Fibroblast of mammary gland (primary cell): ENCODE measurements at places on chromosomes 1 and 21.

- DNase-seq = peak; percentile 15
Observed at GRCh38 chr1:99681583-99681982, 35.7 kb downstream of the PALMD start.

DNA sequence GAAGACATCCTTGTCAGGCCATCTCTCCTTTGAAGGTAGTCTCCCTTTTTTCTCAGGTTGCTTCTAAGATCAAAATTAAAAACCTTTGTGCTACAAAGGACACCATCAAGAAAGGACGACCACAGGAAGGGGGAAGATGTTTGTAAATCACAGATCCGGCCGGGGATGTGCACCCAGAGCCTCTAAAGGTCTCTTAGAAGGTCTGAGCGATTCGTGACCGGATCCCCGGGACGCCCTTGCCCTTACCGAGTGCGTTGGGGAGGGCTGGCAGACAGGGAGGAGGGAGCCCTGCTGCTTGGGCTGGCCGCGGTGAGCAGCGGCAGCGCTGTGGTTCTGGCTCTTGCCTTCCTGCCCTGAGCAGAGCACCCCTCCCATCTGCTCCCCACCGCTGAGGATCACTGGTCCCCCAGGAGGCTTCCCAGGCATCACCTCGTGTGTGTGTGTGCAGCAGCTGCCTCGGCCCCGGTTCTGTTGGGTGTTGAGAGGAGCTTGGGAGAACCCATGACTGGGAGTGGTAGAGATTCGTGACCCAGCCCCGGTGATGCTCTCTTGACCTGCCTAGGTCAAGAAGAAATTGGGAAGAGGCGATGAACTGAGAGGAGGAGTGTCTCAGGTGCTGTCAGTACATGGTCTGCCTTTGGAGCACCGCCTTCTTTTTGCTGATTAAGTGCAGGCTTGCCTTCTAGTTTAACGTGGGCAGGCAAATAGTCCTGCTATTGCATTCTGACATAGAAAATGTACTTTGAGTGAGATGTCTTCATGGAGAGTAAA is 34.5 kb downstream of the AGPAT3 start:
- DNase-seq = no peak

DNA sequence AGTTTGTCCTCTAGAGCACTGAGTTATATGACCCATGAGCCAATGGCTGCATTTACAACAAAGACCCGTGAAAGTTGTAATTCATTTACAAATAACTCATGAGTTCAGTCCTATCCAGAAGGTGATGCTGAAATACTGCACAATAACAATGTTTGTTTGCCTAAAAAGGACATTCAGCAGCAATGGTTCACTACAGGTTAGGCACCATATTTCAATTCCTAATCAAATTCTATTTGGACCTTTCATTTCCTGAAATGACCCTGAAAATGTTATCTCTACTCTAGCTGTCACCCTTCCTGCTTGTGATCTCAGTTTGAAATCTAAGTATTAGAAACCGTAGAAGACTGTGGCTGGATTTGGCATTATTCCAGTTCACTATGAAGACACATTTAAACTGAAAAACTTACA is 191.2 kb upstream of the SAMSN1 start:
- DNase-seq = no peak

GRCh38 chr1:107138166-107138565 is 2.7 kb upstream of the NTNG1 start:
- DNase-seq = no peak

DNA sequence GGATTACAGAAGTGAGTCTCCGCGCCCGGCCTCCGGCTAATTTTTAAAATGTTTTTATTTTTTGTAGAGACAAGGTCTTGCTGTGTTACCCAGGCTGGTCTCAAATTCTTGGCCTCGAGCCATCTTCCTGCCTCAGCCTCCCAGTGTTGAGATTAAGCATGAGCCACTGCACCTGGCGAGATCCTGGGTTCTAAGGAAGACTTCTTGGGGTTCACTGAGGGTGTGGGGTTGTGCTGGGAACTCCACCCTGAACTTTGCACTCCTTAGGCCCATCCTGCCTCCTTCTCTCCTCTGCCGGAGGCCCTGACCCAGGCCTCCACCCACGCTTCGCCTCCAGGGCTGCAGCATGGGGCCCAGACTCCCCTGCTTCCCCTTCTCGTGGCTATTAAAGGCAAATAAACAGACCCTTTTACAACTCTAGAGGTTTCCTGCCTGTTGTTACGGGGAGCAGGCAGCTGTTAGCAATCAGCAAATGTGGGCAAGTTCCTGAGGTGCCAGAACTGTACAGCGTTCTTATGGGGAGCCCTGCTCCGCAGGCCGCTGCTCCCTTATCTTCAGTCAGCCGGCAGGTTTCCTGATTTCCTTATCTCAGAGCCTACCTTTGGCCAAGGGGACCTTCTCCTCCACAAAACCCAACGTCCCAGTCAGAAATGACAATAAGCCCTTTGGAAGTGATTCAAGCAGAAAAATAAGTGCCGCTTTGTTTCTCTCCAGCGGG is 41.0 kb upstream of the LIN9 start:
- DNase-seq = no peak

DNA sequence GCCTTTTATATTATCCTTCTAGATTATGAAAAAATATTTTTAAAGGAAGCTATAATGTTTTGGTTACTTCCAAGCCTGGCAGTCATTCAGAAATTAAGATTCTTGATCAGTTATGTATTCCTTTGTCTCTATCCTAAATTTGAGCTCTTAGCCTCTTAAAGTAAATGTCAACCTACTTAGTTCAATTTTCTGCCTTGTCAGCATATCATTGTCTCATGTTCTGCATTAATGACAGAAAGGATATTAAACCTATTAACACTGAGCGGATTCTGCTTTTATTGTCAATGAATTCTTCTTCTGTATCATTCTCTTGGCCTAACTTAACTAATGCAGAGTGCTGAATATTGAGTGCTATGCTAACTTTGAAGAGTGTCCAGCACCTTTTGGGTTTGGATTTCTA is 56.0 kb downstream of the SDCCAG8 start:
- DNase-seq = no peak

DNA sequence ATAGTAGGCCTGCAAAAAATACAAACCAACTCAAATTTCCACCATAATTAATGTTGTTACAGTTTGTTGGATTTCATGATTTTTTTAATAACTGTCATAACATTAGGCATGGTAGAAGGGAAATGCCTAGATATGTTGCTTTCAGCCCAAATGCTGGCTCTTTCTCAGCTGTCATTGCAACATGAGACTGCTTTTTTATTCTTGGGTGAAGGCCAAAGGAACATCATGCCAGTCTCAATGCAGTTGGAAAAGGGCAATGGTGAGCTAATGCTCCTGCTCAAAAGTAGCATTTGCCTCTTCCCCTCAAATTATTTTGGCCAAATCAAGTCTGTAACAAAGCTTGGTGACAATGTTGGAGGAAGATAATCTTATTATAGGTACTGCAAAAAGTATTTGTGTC is 877.7 kb upstream of the PRMT6 start:
- DNase-seq = no peak

- DNase-seq = peak; percentile 75
Observed at GRCh38 chr1:81757398-81758020, 43.2 kb upstream of the ADGRL2 start.

DNA sequence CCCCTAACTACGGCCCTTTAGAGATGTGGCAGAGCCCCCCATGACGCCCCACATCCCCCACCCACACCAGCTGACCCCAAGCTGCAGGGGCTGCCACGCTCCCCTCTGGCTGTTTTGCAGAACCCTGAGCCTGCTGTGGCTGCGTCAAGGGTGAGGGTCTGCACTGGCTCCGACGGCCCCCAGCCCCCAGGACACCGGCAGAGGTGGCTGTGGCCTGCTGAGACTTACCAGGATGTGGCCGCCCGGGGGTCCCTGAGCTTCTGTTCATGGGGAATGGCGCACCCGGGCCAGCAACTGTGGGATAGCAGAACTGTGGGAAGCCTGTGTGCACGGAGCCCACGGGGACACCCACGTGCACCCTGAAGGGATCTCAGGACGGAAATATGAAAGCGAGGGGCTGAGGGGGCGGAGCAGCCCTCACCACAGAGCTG is 12.8 kb upstream of the RNF223 start:
- no peak for DNase-seq

DNA sequence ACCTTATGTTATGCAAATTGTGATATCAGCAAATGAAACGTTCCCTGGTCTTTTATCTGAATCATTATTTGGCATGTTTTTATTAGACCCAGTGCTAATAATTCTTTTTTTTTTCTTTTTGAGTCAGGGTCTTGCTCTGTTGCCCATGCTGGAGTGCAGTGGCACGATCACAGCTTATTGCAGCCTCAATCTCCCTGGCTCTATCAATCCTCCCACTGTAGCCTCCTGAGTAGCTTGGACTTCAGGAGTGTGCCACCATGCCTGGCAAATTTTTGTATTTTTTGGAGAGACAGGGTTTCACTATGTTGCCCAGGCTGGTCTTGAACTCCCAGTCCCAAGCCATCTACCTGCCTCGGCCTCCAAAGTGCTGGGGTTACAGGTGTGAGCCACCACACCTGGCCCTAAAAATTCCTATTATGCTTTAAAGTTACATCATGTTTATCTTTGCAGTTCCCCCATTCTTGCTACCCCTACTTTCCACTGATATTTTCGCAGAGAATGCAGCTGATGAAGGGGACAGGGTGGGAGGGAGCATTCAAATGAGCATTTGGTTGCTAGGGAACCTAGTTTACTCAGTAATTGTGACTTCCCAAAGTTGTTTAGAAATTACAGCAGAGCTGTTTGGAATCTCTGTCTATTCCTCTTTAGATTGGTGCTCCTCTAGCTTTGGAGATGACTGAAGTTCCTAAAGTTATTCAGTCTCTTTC is 18.4 kb downstream of the C1orf21 start:
- DNase-seq = no peak

DNA sequence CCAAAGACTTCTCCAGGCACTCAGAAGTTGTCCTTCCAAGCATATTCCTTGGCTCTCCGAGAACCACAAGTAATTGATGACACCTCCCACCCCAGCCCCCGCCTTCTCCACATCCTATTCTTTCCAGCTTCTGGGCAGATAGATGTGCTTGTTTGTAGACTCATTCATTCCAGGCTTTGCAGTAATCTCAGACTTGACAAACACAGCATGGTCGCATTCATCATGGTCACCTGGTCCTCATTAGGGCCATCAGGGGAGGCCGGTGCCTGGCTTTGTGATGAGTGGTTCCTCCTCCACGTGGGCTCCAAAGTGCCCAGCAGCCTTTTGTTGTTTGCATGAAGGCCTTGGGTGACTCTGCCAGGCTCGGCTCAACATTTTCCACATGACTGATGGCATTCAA is 28.5 kb upstream of the KCNE2 start:
- DNase-seq = peak; percentile 43

DNA sequence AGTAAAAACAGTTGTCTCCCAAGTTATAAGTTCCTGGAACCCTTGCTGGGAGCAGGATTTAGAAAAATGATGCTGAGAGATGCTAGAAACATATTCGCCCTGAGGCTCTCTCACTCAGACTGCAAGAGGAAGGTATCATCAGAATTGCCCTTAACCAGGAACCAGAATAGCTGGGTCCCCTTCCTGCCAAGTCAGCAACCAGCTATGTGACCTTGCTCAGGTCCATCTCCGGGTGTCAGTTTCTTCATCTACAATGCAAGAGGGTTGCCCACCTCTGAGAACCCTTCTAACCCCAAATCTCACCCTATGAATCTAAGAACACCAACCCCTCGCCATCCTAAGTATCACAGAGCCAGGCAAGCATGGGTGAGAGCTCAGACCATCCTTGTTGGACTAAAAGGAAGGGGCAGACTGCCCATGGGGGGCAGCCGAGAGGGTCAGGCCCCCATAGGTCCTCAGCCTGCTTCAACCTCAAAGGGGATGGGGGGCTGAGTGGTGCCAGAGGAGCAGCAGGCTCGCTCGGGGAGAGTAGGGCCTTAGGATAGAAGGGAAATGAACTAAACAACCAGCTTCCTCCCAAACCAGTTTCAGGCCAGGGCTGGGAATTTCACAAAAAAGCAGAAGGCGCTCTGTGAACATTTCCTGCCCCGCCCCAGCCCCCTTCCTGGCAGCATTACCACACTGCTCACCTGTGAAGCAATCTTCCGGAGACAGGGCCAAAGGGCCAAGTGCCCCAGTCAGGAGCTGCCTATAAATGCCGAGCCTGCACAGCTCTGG is 390 bp upstream of the S100A9 start:
- DNase-seq = no peak

GRCh38 chr21:34795548-34796180 is 126.9 kb downstream of the CLIC6 start:
- peak; percentile 95 for DNase-seq

- DNase-seq = no peak
Observed at GRCh38 chr1:58304346-58304975, 242.1 kb downstream of the OMA1 start.

DNA sequence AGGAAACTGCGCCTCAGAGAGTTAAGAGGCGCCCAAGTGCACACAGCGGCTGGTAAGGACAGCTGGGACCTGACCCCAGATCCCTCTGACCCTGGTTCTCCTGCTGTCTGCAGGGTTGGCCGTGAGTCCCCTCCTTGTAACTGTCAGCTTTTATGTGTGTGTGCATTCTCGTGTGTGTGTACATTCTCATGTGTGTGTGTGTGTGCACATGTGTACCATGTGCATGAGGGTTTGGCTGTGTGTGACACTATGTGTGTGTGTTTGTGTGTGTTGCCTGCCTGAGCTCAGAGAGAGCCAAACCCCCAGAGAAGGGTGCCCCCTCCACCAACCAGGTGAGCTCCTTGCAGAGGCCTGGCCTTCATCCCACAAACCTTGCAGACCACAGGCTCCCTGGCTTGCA is 25.9 kb upstream of the EFHD2 start:
- no peak for DNase-seq

DNA sequence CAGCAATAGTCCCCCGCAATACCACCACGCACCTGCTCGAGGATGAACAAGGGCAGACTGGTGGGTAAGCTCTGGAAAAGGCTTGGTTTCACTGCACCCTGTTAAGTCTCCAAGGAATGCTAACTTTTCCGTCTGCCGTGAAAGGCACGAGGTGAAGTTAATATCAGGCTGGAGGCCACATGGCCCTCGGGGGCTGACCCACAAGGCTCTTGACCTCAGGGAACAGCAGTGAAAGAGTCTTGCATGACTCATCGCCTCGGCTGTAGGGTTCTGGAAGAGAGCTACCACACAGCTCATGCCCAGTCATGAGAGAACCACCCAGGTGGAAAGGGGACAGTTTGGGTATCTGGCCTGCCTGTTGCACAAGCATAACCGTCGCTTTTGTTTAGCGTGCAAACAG is 24.7 kb downstream of the SCCPDH start:
- peak; percentile 44 for DNase-seq

GRCh38 chr1:18479454-18479853 is 1.3 kb upstream of the KLHDC7A start:
- no peak for DNase-seq

- no peak for DNase-seq
Observed at GRCh38 chr21:31663584-31664249, 4.2 kb downstream of the SOD1 start.

DNA sequence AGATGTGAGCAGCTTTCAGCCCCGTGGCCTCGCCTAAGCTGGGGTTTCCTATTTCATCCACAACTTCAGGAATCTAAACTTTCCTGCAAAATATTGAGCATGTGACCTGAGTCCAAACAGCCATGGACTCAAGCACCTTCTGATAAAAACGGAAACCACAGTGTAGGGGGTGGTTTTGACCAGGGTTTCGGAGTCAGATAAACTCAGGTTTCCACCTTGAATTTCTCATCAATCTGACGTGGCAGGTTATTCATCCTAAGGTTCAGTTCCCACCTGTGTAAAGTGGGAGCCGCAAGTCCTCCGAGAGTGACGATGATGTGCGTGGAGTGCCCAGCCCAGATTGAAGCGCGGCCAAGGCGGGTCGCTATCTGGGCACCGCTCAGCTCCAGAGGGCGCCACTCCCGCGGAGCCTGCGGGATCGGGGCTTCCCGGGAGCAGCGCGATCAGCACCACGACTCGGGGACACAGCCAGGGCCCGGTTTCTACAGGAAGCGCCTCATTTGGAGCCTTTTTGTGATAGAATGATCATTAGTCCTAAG is 871 bp upstream of the ETS2 start:
- peak; percentile 58 for DNase-seq
